Effector CD4-positive, alpha-beta T cell (primary cell): ENCODE measurements at places on chromosomes 2 and 18.

DNA sequence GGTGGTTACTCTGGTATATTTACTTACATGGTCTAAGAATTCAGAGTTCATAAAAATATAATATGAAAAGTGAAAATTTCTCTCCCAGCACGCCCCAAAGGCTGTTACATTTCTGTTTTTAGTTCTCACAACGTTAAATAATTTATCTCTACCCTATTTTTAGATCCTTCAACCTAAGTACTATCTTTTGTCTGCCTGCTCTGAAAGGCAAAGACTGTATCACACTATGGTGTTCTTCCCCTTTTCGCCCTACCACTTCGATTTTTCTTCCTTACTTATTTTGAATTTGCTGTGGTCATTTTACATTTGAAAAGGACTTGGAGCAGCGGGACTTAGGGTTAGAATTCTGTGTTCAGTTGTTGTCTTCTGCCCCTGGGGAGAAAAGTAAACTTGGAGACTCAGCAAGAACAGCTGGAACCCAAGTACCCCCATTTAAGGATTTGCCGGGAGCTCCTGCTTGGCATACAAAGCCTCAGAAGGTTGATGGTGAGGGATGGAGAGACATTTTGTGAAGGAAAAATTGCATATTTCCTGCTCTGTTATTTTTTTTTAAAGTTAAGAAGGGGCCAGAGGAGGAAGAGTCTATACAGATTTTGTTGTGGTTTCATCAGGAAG, 19.0 kb downstream of the ADAM23 start:
- no peak for DNase-seq

GRCh38 chr2:27501042-27501441, 4.4 kb downstream of the GCKR start:
- DNase-seq = no peak

GRCh38 chr2:3075991-3076340, 301.7 kb downstream of the EIPR1 start:
- no peak for DNase-seq

DNA sequence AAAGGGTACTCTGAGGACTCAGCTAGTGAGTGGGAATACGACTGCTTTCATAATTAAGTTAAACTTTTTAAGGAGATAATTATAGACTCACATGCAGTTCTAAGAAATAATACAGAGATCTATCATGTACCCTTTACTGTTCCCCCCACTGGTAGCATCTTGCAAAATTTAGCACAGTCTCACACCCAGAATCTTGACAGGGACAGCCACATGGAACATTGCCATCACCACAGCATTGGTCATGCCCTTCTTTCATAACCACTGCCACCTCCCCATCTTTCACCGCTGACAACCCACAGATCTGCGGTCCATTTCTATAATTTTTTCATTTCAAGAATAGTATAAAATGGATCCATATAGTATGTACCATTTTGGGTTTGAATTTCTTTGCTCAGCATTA, 37.8 kb downstream of the ARHGEF4 start:
- DNase-seq = no peak

GRCh38 chr18:79855147-79855933, 57.6 kb downstream of the KCNG2 start:
- DNase-seq = no peak

DNA sequence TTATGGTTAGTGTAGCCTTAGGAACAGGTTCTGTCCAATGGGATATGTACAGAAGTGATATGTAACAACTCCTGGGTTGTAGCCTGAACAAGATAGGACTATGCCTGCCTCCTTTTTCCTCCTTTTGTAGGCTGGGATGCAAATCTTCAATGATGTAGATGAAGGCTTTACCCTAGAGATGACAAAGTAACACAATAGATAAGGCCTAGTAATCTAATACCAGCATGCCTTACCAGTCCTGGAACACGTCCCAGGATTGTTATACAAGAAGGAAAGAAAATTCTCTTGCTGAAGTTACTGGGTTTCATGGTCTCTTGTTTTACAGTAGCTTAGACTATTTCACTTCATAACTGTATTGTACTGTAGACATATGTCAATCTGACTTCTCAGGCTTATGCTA, 192.1 kb downstream of the OTX1 start:
- no peak for DNase-seq

GRCh38 chr18:3441290-3441689, 8.7 kb upstream of the TGIF1 start:
- no peak for DNase-seq

DNA sequence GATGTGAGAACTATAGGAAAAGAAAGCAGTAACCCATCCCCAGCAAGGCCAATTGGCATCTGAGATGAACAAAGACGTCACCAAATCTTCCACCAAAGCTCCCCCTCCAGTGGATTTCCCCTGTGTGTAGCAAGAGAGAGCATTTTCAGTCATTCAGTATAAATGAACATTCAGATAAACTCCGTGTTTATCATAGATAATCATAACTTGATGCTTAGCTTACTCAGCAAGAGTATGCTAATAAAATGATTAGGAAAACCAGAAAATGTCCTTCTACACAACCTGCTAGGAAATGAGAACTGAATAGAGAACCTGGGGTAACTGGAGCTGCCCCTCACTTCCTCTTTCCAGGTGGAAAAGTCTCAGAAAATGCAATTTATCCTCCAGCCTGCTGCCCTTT, 198.0 kb upstream of the CCDC150 start:
- no peak for DNase-seq

GRCh38 chr2:68835621-68836020, 35.6 kb downstream of the BMP10 start:
- no peak for DNase-seq

DNA sequence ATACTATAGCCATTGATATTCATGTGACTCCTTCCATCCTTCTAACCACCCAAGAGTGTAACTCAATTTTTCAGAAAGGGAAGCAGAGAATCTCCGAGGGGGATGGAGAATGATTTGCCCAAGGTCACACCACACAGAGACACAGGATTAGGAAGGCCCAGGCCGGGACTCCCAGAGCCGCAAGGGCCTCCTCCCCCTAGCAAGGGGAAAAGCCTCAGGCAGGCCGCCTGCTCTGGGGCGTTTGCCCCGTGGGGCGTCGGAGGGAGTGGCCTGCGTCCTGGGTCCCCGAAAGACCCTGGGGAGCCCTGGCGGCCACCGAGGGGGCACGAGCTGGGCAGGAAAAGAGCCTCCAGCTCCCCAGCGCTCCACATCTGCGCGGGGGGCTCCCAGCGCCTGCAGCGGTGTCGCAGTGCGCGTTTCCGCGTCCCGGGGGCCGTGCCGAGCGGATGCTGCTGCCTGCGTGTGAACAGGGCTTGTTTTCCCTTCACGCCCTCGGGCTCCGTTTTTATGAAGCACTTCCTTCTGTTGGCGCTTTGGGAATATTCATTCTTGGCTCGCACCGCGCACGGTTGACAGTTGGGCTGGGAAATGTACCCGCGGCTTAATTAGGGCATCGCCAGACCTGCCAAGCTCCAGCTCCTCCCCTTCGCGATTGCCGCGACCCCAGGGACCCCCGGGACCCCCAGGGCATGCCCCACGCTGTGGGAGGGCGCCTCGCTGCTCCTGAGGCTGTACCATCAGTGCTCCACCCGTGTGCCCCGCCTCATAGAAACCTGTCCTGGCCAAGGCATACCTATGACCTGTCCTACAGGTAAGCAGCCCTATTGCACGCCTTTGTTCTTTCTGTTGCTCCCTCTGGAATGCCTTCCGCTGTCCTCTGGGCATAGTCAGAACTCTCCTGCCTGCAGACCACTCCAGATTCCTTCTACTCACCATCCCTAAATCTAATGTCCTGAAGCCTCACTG, 158.9 kb upstream of the GLI2 start:
- no peak for DNase-seq

DNA sequence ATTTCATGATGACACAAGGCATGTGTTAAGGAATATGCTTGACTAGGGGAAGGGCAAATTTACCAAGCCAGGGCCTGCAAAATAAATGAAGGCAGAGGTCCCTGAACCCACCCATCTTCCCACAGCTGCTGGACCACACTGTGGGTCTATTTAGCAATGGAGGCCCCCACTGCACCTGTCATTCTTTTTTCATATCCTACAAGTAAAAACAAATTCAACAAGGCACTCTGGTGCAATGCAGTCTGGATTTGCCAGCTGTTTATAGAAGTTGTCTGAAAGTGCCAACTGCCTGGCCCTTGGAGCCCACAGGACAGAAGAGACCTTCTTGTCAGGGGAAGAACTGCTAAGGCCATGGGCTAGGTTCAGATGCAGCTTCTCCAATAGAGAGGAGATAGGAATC, 112.8 kb upstream of the ATL2 start:
- no peak for DNase-seq
